CD4-positive, alpha-beta T cell treated with Interleukin-4 for 1 hour (primary cell): ENCODE measurements at places on chromosomes 2 and 18.

DNA sequence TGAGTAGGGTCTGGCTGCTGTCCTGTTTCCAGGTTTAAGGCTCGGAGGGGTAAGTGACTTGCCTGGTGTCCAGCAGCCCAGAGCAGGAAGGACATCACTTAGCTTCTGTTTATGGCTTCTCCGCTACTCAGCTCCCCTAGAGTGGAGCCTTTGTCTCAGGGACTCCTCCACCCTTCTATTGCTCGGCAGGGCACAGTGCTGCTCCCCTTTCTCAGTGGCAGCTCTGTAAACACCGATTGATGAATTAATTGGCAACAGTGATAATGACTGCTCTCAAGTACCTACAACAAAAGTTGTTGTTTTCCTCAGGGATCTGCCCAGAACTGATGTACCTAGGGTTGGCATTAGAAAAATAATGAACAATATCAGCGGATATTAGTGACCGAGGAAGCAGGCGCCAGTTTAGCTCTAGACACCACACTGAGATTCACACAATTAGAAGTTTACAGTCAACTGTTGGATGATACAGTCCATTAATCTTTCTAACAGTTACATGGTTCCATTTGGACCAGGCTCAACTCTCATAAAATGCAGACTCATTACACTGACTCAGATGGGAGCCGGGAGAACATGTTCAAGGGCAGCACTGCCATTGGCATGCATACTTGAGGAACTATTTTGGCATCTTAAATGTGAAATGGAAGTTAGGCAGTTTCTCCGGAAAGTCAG, 265.7 kb downstream of the MTX2 start:
- DNase-seq: no peak

DNA sequence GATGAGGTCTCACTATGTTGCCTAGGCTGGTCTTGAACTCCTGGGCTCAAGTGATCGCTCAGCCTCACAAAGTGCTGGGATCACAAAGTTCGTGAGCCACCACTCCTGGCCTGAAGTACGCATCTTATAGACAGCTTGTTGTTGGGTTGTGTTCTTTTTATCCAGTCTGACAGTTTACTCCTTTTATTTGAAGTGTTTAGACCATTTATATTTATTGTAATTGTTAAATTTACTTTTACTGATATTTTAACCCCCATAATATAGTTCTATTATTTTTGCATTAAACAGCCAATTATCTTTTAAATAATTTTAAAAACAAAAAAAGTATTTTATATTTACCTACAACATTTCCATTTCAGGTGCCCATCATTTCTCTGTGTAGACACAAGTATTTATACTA, 303.0 kb upstream of the HDAC4 start:
- DNase-seq: no peak

- DNase-seq: no peak
Observed at GRCh38 chr2:50647381-50647780, 384.6 kb downstream of the NRXN1 start.

GRCh38 chr18:62802523-62802922, 87.2 kb downstream of the PHLPP1 start:
- DNase-seq: no peak

DNA sequence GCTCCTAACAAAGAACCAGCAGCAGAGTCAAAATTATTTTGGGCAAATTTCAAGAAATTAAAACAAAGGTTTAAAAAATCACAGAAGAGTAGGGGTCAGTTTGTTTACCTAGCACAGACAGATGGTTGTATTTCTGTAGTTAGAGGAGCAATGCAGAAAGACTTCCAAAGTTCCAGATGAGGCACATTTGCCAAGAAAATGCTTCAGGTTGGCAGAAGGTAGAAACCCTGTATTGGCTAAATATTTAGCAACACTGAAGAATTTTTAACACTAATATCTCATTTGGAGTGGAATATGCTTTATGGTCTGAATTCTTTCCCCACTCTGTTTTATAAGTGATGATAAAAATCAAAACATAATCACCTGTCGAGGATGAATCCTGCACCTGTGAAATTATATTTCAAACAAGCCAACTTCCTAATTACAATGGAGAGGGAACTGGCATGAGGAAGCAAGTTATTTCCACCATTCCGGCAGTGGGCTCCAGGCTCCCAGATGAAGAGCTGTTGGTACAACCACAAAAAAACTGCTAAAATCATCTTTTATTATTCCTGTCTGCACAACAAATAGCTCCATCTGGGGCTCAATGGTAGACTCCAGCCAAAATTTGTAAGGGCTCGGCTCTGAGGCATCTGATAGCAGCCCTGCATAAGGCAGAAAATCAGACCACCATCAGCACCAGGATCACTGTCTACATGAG, 286.5 kb upstream of the REV1 start:
- no peak for DNase-seq

- no peak for DNase-seq
Observed at GRCh38 chr18:70453058-70453775, 164.4 kb downstream of the SOCS6 start.

DNA sequence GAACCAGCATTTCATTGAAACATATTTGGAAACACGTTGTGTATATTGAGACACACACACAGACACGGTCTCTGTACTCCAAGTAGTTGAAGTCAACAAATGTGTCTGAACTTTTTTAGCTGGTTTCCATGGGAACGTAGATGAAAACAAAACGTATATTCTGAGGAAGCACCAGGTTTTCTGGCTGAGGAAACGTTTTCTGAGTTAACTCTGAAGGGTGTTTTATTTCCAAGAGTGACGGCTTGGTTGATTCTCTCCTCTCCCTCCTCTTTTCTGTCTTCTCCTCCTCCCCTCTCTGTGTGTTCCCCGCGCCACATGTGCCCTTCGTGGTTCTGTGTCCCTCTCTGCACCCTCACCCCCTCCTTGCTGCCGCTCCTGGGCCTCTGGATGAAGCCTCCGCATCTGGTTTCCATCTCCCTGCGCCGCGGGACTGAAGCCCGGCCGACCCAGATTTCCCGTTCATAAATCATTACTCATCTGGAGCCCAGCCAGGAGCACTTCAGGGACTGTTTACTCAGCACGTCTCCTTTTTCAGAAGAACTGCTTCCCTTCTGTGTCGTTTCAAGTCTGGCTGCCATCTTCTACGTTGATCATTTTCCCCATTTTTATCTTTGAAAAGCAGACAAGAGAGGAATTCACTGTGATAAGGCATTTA, 122.7 kb downstream of the COL6A3 start:
- peak; percentile 27 for DNase-seq

DNA sequence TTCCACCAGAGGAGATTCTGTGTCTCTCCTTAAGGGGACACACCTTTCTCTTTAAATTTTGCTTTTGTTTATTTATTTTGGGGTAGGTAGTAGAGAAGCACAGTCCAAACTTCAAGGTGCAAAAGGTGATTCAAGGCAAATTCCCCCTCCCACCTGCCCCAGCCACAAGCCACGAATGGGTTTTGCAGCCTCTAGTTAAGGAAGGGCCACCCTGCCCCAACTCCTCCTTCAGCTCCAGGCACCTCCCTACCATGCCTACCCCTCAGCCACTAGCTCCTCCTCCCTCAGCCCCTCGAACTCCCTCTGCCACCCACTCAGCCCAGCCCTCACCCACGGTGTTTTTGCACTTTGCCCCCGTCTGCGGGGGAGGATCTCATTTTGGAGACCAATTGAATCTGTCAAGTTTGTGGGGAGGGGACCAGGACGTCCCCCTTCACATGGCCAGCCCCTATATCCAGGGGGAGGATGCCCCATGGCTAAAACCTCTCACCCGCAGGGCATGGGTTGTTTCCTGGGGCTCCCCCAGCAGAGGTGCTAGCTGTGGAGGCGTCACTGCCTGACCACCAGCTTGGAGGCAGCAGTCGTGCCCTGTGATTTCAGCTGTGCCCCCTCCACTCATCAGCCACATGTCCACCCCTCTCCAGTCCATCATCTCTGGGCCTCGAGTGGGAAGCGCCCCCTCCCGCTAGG, 4.5 kb downstream of the HAAO start:
- DNase-seq: no peak

DNA sequence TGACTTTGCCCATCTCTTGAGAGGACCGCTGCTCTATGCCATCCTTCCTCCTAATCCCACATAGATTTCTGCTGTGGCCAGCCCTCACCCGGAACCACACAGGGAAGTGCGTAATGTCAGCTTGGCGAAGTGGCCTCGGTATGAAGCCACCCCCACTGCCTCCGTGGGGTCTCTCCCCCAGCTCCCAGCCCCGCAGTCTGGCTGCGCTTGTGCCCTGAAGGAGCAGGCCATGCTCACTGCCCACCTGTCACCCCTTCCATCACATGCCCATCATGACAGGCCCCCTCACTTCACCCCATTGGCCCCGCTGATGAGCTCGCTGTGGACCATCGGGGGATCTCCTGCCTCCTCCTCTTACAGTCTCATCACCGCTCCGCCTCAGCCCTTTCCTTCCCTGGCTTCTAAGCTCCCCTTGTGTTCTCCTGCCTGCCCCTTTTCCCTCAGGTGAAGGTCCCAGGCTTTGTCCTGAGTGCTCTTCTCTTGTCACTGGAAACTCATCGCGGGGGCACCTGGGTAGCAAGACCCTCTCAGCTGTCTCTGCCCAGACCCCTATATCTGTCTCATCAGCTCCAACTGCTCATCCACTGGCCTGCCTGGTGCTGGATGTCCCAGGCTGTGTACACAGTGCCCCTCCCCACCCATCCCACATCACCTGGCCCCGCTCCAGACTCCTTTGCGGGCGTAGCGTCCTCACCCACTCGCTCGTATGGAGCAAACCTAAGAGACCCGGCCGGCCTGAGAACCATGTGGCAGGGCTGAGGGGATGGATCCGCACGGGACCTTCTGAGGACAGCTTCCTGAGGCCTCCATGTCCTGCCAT, 81.7 kb downstream of the GLI2 start:
- no peak for DNase-seq

GRCh38 chr2:105496271-105496670, 97.4 kb upstream of the FHL2 start:
- DNase-seq: no peak

DNA sequence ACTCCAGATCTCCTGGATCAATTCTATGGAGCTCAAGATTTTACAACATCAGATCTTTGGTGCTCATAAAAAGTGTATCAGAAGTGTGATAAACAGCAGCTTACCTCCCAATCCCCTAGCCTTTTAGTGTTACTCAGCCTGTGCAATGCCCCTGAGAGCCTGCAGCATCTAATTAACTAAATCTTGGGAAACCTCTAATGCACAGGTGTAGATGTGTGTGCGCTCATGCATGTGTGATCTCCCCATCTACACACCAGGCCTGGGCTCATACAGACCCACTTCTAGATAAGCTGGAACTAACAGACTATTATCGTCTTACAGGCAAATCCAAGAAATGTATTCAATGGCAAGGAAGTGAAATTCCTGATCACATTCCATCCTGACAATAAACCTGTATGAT, 7.5 kb downstream of the SUCLG1 start:
- DNase-seq: no peak

- DNase-seq: no peak
Observed at GRCh38 chr2:236317938-236318396, 53.8 kb upstream of the ASB18 start.

DNA sequence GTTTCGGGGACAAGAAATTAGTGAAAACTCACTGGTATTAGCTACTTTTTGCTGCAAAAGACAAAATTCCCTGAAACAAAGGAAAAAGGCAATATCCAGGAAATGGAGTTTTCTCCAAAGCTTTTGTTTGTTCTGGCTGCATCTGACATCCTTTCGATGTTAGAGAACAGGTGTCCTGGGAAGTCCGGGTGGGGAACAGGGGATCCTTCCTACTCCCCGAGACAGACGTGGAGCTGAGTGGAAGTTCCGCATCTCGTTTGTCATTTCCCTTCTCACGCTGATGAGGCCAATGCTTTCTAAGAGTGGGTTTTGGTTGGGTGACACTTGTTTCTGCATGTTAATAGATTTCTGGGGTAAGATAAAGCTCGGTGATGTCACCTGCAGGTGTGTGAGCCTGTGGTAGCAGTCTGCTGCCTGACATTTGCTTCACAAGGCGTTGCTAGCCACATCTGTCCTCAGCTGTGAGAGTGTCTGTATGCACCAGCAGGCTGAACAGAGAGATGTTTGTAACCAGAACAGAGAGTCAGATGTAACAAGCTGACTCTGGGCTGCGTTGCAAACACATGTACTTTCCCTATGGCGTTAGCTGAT, 125.9 kb downstream of the ACOXL start:
- peak; percentile 87 for DNase-seq

DNA sequence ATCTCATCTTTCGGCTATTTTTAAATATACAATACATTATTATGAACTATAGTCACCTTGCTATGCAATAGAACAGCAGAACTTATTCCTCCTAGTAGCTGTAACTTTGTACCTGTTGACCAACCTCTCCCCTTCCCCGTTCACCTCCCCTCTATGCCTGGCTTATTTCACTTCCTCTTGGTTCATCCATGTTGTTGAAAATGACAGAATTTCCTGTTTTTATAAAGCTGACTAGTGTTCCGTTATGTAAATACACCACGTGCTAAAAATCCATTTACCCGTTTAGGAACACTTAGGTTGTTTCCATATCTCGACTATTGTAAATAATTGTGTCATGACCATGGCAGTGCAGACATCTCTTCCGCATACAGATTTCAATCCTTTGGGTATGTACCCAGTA, 10.3 kb downstream of the ALPI start:
- no peak for DNase-seq
